Cortex of kidney (tissue), 1 donor: ENCODE measurements at places on chromosomes 16 and 17.

DNA sequence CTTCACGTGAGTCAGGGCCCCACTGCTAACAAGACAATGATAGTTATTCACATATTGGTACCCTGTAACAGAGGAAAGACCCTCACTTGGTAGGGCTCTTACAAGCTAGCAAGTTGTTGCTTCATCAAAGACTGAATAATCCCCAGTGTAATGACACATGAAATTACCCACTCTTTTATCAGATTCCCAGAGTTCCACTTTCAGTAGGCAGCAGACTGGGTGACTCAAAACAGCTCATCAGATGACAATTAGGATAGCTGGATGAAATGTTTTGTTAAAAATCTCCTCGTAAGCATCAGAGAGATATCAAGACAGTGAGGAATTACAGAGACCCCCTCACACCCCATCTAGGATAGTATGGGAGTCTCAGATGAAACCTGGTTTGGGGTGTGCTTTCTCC is 6.8 kb upstream of the OR1E2 start:
- no peak for DNase-seq

- DNase-seq: no peak
Observed at GRCh38 chr17:43888548-43888947, 18.8 kb downstream of the MPP2 start.

GRCh38 chr17:9575381-9576101 is at the start of gene STX8:
Gene STX8, minus strand, starts transcription at chr17:9575820. Its CDS starts 12 bp downstream, at chr17:9575808.
- no peak for DNase-seq

- DNase-seq: no peak
Observed at GRCh38 chr16:1078579-1079021, 6.1 kb downstream of the SSTR5 start.

GRCh38 chr16:73949574-73950320 is 346.9 kb upstream of the PSMD7 start:
- no peak for DNase-seq

DNA sequence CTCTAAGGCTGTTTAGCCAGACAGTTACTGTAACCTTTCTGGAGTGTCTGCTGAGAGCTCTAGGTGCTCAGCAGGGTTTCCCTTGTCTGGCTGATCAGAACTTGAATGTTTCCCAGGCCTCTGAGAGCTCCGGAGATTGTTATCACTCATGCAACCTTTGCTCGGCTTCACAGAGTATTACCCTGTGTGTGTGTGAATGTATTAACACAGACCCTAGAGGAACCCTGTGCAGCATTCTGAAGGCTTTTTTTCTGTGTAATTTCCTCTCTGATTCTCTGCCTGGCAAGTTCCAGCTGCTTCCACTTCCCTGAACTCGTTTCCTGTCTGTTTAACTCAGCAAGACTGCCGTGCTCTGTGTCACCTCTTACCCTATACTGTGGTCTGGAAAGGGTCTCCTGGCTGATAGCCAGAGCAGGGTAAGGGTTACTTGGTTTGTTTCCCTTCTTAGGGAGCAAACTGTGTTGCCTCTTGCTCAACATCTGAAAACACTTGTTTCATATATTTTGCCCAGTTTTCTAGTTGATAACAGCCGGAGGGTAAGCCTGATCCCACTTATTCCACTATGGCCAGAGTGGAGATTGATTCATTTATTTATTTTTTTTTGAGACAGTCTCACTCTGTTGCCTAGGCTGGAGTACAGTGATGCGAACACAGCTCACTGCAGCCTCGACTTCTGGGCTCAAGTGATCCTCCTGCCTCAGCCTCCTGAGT is 21.7 kb downstream of the PRMT7 start:
- DNase-seq: no peak

GRCh38 chr16:75382611-75383010 is 50.7 kb downstream of the CFDP1 start:
- no peak for DNase-seq

DNA sequence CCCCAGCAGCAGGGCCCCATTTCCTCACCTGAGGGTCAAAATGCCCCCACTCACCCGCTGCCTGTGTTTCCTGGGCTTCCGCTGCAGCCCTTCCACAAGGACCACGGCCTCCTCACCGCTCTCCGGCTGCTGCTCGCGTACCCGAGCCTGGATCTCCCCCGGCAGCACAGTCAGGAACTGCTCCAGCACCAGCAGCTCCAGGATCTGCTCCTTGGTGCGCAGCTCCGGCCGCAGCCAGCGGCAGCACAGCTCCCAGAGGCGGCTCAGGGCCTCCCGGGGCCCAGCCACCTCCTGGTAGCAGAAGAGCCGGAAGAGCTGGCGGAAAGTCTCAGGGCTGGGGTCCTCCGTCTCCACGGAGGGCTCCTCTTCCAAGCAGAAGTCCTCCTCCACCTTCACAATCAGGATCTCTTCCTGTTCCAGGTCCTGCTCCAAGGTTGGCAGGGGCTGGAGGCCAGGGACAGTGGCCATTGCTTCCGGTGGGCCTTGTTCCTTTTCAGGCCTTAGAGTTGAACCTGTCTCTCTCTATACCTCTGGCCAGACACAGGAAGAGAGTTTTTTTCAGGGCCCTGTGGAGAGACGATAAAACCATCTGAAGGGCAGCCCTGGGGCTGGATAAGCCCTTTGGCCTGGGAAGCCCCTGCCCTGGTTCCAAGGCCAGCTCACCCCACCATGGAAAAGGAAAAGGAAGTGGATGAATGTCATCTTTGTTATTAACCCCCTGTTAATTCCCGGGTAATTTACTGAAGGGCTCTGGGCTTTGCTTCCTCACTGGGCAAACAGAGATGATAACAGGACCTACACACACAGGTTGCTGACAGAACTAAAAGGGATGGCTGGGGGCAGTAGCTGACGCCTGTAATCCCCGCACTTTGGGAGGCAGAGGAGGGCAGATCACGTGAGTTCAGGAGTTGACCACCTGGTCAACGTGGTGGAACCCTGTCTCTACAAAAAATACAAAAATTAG is 1.2 kb downstream of the ZNF500 start:
- no peak for DNase-seq

DNA sequence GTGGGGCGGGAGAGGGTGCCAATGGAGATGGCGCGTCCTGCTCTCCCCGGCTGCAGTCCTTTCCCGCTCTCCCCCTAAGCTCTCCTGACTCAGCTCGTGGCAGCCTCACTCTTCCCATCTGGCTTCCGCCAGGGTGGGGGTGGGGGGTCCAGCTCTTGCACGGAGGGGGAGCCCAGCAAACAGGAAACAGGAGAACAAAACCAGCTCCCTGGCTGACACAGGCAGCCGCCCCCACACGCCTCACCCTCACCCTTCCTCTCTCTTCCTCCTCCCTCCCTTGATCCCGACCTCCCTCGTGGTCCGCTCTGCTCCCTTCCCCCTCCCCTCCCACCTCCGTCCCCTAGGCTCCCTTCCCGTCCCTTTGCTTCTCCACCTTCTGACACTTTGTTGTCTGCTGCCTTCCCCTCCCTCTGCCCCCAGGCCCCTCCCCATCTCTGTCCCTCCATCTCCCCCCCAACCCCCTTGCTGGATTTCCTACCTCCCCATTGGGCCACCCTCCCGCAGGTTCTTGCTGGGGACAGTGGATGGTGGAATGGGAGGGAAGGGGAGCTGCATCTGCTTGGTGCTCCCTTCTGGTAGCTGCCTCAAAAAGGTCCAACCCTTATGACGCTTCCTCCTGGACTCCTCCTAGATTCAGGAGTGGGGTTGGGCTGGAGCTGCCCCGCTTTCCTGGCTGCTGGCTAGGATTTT is 23.7 kb downstream of the ARHGAP23 start:
- no peak for DNase-seq

GRCh38 chr17:36944553-36944952 is 4.2 kb upstream of the AATF start:
- DNase-seq: no peak
